ENCODE measurements at places on chromosomes 6 and 20. TPM values are rescaled to one million over a fixed set of nuclear protein-coding genes. Genes with fewer than 3 reads are reported as not detected.

Gene PARD6B
- total RNA-seq: 4.2 TPM

Gene CDYL
- 43.4 TPM for total RNA-seq

Gene CLVS2
- not detected for total RNA-seq

DNA sequence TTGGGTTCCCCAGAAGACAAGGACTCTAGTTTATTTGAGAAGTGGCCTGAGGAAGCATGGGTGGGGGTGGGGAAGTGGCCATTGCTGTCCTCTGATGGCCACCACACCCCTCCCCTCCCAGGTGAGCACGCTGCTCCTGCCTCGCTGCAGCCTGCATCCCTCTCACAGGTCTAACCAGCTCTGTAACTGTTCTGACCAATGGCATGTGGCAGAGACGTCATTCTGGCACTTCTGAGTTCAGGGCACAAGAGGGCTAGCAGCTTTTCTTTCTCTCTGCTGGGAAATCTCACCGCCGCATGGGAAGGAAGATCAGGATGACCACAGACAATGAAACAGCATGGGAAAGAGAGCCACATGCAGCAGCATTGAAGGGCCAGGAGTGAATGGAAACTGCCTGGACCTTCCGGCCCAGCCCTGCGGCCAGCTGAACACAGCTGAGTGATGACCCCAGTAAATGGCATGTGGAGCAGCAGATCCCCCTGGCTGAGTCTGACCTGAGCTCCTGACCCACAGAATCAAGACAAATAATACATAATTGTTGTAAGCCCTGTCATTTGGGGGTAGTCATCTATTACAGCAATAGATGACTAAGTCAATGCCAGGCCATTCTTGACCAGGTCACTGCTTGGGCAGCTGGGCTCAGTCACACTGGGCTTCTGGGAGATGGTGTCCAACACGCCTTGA, 179.8 kb downstream of the LINC00237 start:
- no peak for DNase-seq
- no peaks in the 10 kb centered on the region for H3K4me1 ChIP-seq
- no peaks in the 10 kb centered on the region for H3K27me3 ChIP-seq
- no peak overlapping the region for H3K27ac ChIP-seq
- no peaks in the 10 kb centered on the region for H3K36me3 ChIP-seq

DNA sequence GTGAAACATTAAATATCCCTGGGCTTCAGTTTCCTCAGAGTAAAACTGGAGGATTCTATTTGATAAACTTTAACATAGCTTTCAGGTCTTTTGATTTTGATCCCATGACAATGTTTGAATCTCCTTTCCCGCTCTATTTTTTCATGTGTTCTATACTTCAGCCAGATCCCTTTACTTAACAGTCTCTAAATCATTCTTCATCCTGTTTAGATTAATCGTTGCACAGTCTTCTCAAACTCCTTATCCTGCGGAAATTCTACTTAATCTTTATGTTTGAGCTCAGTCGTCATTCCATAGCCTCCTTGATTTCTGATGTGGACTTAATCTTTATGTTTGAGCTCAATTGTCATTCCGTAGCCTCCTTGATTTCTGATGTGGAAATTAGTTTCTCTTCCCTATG, 57.4 kb downstream of the GRIK2 start:
- H3K27me3 ChIP-seq: no peaks in the 10 kb centered on the region
- no peaks in the 10 kb centered on the region for H3K36me3 ChIP-seq
- no peak for DNase-seq
- H3K4me1 ChIP-seq: no peaks in the 10 kb centered on the region

- DNase-seq: no peak
- no peak overlapping the region for H3K27ac ChIP-seq
- H3K4me3 ChIP-seq: no peak overlapping the region
These were observed 545.9 kb upstream of the FLRT3 start for GRCh38 chr20:14883324-14883723.

GRCh38 chr6:133992992-133993680, 40.1 kb downstream of the TBPL1 start:
- H3K4me3 ChIP-seq: no peak overlapping the region
- DNase-seq: no peak
- peaks cover 2% of the 10 kb centered on the region for H3K4me1 ChIP-seq
- H3K36me3 ChIP-seq: peaks cover 2% of the 10 kb centered on the region

GRCh38 chr6:79467716-79468115, 69.5 kb downstream of the LCA5 start:
- no peak overlapping the region for H3K27ac ChIP-seq
- H3K27me3 ChIP-seq: peaks cover 9% of the 10 kb centered on the region
- H3K4me1 ChIP-seq: no peaks in the 10 kb centered on the region
- H3K36me3 ChIP-seq: no peaks in the 10 kb centered on the region
- no peak for DNase-seq
- no peak overlapping the region for H3K4me3 ChIP-seq
